Neural crest cell (in vitro differentiated cells): ENCODE measurements at places on chromosomes 2 and 18. TPM values are rescaled to one million over a fixed set of nuclear protein-coding genes. Genes with fewer than 3 reads are reported as not detected.

Gene CMPK2
- 2.2 and 3.3 TPM in 2 replicates for total RNA-seq

GRCh38 chr18:59094569-59094968, 45.1 kb upstream of the SEC11C start:
- no peak for DNase-seq
- no peaks in the 10 kb centered on the region for H3K4me1 ChIP-seq
- H3K27ac ChIP-seq: no peak overlapping the region
- H3K36me3 ChIP-seq: no peaks in the 10 kb centered on the region

GRCh38 chr2:47295131-47295980, 107.6 kb upstream of the MSH2 start:
- peaks cover 10% of the 10 kb centered on the region for H3K4me1 ChIP-seq
- no peak overlapping the region for H3K4me3 ChIP-seq

Gene SLC4A3
- 10.0 and 11.4 TPM in 2 replicates for total RNA-seq

GRCh38 chr2:111668741-111669140, 215.3 kb downstream of the ANAPC1 start:
- peaks cover 4% of the 10 kb centered on the region for H3K36me3 ChIP-seq
- no peak overlapping the region for H3K4me3 ChIP-seq
- no peak for DNase-seq
- no peaks in the 10 kb centered on the region for H3K27me3 ChIP-seq
- H3K4me1 ChIP-seq: peaks cover 15% of the 10 kb centered on the region

Gene GAD1
- 0.39 and 0.82 TPM in 2 replicates for total RNA-seq

GRCh38 chr2:207225773-207226172, 60.0 kb upstream of the KLF7 start:
- H3K4me1 ChIP-seq: peaks cover 34% of the 10 kb centered on the region
- no peaks in the 10 kb centered on the region for H3K27me3 ChIP-seq
- no peak for DNase-seq
- H3K36me3 ChIP-seq: no peaks in the 10 kb centered on the region

- H3K4me3 ChIP-seq: no peak overlapping the region
- H3K36me3 ChIP-seq: peaks cover 3% of the 10 kb centered on the region
- DNase-seq: no peak
- H3K27me3 ChIP-seq: no peaks in the 10 kb centered on the region
- H3K27ac ChIP-seq: no peak overlapping the region
- peaks cover 4% of the 10 kb centered on the region for H3K4me1 ChIP-seq
Observed at GRCh38 chr2:62151306-62151638, 44.6 kb upstream of the B3GNT2 start.

DNA sequence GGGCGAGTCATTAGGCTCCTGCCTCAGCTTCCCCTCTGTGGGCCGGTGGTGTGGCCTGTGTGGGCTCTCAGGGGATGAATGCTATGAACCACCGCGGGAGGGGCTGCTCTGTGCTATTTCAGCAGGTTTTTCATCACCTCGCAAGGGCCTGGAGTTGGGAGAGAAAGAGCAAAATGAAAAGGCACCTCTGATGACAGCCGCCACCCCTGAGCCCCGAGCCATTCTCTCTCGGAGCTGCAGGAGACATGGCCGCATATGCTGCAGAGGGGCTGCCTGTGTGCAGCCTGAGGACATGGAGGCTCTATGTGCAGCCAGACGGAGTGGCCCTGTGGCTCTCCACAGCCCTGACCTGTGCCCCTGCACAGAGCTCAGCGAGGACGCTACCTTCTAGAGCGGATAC, 96.2 kb upstream of the CTDP1 start:
- no peak for DNase-seq
- H3K4me3 ChIP-seq: no peak overlapping the region
- H3K4me1 ChIP-seq: peaks cover 4% of the 10 kb centered on the region
- no peaks in the 10 kb centered on the region for H3K36me3 ChIP-seq
- H3K27ac ChIP-seq: no peak overlapping the region
- no peaks in the 10 kb centered on the region for H3K27me3 ChIP-seq

Gene CCDC148
- total RNA-seq: 1.4 and 1.8 TPM in 2 replicates

Gene UBXN2A
- total RNA-seq: 29.8 and 31.1 TPM in 2 replicates
